ENCODE measurements at places on chromosomes 3 and 15.

- no peak for DNase-seq
These were observed 177.8 kb upstream of the CDIN1 start for GRCh38 chr15:36401586-36401966.

- no peak for DNase-seq
These were observed 85.4 kb downstream of the IGSF11 start for GRCh38 chr3:118949113-118949760.

- DNase-seq, result no peak
These were observed 546.0 kb upstream of the TBL1XR1 start for GRCh38 chr3:177743173-177743890.

GRCh38 chr3:161474139-161474538 lies 22.5 kb upstream of the OTOL1 start:
- DNase-seq, result no peak

GRCh38 chr3:126216416-126216815 lies 36.0 kb upstream of the ALDH1L1 start:
- DNase-seq, result peak; percentile 70

- DNase-seq, result peak; percentile 76
These were observed 29.0 kb upstream of the SLC2A2 start for GRCh38 chr3:171055336-171056178.

DNA sequence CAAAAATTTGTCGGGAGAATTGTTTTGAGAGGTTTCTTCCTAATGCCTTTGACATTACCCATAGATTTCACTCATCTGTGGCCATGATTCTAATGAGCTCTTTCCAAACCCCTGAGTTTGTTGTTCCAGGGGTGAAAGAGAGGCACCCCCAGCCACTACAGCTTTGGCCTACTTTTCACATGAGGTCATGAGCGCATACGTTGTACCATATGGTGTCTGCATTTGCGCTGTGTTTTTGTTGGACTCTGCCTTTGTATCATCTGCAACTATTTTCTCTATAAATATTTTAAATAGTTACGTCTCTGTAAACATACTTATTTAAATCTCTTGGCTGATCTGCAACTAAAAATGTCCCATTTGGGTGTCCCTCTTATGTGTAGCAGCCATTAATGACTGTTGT lies 107.9 kb downstream of the LRTM1 start:
- no peak for DNase-seq

GRCh38 chr3:138879541-138880380 lies 45.0 kb upstream of the PIK3CB start:
- no peak for DNase-seq

GRCh38 chr3:46194868-46195553 lies 13.1 kb downstream of the CCR1 start:
- DNase-seq, result peak; percentile 74

GRCh38 chr3:69491975-69492374 lies 106.1 kb upstream of the FRMD4B start:
- DNase-seq, result no peak

DNA sequence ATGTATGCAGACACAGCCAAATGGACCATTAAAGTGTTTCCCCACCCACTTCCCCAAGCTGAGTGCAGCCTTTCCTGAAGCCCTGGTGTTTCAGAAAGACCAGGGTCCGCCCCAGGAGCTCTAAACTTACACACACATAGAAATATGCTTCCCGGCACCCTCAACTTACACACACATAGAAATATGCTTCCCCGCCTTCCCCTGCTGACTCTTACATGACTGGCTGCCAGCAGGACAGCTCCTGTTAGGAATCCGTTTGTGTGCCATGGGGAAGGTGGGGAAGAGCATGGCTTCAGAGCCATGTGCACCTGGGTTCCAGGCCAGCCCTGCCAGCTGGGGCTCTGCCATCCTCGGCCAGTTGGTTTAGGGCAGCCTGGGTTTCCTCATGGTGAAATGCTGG lies 3.6 kb downstream of the CLEC3B start:
- DNase-seq, result peak; percentile 47

DNA sequence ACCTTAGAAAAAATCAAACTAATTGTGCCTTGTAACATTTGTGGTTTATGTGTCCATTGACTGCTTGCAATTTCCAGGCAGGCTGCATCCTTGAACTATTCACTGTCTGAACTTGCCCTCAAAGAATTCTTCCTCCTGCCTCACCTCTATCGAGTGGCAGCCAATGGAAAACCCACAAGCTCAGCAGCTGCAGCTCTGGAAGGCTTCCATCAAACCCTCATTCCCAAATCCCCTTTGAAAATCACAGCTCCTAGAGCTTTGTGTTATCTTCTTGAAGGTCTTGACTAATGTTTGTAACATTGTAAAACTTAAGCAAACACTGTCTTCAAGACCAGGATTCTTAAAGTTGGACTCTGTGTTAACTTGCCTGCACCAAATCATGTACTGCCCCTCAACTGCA lies 81.1 kb downstream of the FILIP1L start:
- peak; percentile 88 for DNase-seq

DNA sequence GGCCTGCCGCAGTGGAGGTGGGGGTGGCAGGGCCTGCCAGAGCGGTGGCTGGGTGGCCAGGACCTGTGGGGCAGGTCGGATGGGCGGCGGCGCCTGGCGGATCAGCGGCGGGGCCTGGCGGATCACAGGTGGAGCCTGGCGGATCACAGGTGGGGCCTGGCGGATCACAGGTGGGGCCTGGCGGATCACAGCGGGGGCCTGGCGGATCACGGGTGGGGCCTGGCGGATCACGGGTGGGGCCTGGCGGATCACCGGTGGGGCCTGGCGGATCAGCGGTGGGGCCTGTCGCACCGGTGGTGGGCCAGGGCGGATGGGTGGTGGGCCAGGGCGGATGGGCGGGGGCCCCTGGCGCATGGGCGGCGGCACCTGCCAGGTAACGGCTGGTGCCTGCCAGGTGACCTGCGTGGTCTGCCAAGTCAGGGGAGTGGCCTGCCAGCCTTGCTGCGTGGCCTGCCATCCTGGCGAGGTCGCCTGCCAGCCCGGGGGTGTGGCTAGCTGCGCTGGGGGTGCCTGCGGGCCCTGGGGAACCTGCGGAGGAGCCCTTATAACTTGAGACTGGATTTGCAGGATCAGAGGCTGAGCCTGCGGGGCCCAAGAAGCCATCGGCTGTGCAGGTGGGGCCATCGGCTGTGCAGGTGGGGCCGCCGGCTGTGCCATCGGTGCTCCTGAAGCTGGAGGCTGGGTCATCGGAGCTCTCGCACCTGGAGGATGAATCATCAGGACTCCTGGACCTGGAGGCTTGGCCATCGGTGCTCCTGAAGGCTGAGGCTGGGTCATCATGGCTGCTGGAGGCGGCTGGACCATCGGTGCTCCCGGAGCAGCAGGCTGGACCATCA lies 1.3 kb downstream of the MAGEL2 start:
- DNase-seq, result no peak

DNA sequence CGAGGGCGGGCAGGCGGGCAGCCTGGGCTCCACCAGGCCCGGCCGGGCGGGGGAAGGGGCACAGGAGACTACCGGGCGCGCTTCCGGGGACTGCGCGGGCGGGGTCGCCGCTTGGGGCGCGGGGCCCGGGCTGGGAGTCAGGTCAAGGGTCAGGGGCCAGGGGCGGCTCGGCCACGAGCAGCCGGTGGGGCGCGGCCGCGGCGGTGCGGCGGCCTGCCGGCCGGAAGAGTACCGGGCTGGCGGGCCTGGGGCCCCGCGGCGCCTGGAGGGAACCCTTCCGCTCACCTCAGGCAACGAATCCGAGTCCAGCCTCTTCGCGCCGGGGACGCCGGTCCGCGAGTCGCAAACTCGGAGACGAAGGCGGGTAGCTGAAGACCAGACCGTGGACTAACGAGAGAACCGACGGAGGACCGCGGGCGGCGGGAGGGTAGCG lies 225 bp downstream of the RHOA start:
- no peak for DNase-seq

GRCh38 chr3:176850498-176850897 lies 346.8 kb downstream of the TBL1XR1 start:
- DNase-seq, result no peak

GRCh38 chr15:58383876-58384275 lies 47.9 kb upstream of the LIPC start:
- DNase-seq, result no peak

GRCh38 chr3:194800002-194800401 lies 114.3 kb downstream of the FAM43A start:
- DNase-seq, result no peak

DNA sequence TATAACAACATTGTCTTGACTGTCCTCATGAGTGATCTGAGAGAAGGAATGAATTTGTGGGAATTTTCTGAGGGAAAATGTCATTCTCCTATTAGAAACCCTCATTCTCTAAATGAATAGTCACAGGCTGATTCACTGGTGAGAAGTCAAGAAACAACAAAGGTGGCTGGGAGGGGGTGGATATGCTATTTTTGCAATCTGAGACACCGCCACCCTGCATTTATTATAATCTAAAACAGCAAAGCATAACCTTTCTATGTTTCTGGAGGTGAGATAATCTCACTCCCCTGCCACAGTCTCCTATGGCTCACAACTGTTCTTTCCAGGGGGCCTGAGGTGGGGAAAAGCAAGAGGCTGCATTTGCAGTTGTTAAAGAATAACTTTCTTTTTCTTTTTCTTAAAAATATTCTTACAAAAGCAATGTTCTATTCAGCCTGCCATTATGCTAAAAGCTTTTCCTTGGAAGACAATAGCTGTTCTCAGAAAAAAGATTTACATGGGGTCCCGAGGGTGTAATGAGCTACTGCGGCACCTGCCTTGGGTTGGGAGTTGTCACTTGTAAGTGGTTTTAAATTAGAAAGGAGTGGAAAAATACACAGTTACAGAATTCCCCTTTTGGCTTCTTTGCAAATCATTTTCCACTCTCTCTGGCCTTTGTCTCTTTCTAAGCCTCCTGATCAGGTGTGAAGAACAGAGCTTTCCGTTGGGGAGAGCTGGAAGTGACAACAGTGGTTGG lies 220.9 kb downstream of the AGBL1 start:
- DNase-seq, result peak; percentile 81

- no peak for DNase-seq
These were observed 349.4 kb downstream of the CNTN6 start for GRCh38 chr3:1442271-1442670.

- no peak for DNase-seq
These were observed 726.0 kb upstream of the CFAP20DC start for GRCh38 chr3:59775761-59776325.

- DNase-seq, result no peak
These were observed 90.5 kb downstream of the DNASE1L3 start for GRCh38 chr3:58120075-58120812.

DNA sequence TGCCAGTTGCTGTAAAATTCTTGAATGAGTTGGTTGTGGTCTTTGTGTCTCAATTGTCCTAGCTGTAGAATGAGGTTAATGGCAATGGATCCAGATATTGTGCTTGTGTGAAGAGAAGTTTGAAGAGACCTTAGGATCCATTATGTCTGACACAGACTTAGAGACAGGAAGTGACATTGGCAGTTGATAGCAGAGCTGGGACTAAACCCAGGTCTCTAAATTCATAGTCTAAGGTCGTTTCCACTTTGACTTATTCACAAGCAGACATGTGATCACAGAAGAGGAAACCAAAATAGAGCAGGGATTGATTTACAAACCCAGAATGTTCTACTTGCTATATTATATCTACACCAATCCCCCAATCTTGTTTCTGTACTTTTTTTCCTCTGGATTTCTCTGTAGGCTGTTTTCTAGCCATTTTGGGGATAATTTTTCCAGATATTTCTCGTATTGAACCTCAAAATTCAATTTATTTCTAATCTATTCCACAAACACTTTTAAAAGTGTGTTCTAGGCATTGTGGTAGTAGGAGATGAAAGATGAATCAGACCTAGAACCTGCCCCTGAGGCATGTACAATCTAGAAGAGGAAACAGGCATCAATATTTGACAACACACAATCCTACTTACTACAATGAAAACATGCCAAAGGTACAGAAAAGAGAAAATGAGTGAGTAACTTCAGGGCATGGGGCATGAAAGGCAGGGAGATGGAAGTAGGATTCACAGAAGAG lies 123.3 kb downstream of the NFKBIZ start:
- DNase-seq, result peak; percentile 69

DNA sequence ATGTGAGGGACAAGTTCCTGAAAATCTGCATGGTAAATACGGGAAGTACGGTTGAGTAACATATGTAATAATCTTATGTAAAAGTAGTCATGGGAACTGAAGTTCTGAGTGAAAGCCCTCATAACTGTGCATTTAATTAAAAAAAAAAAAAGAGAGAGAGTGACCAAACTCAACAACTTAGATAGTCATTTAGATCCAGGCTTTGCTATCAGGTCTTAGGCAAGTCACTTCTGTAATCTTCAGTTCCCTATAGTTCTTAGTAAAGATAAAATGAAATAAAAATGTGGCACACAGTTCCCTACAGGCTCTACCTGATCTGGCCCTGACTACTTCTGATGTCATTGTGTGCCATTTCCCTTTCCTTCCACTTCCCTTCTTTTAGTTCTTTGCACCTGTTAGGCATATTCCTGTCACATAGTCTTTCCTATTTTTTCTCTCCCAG lies 15.0 kb downstream of the RNF111 start:
- DNase-seq, result no peak

DNA sequence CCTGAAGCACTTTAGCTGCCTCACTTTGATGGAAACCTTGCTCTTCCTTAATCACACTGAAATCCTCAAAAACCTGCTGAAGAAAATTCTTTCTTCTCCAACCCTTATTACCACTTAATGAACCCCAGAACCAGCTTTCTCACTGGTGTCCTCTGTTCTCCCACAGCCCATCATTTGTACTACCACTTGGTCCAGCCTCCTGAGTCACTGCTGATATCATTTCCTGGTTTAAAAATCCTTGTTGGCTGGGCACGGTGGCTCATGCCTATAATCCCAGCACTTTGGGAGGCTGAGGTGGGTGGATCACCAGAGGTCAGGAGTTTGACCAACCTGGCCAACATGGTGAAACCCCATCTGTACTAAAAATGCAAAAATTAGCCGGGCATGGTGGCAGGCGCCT lies 418.6 kb upstream of the KCNMB2 start:
- DNase-seq, result peak; percentile 43

DNA sequence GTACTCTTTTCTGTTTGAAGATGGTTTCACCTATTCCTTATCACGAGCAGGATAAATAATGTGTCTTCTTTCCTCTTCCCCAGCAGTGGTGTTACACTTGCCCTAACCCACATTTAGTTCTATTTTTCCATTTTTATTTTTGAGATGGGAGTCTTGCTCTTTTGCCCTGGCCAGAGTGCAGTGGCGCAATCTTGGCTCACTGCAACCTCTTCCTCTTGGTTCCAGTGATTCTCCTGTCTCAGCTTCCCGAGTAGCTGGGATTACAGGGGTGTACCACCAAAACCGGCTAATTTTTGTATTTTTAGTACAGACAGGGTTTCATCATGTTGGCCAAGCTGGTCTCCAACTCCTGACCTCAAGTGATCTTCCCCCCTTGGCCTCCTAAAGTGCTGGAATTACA lies 372.4 kb downstream of the FOXP1 start:
- DNase-seq, result no peak

All from bronchial epithelial cell (primary cell).